ENCODE measurements at places on chromosomes 5 and 9. TPM values are rescaled to one million over a fixed set of nuclear protein-coding genes. Genes with fewer than 3 reads are reported as not detected.

- no peak for DNase-seq
Measured at GRCh38 chr9:17166346-17166745, 31.5 kb downstream of the CNTLN start.

GRCh38 chr5:109691996-109692395, 2.3 kb downstream of the MAN2A1 start:
- no peak for DNase-seq

DNA sequence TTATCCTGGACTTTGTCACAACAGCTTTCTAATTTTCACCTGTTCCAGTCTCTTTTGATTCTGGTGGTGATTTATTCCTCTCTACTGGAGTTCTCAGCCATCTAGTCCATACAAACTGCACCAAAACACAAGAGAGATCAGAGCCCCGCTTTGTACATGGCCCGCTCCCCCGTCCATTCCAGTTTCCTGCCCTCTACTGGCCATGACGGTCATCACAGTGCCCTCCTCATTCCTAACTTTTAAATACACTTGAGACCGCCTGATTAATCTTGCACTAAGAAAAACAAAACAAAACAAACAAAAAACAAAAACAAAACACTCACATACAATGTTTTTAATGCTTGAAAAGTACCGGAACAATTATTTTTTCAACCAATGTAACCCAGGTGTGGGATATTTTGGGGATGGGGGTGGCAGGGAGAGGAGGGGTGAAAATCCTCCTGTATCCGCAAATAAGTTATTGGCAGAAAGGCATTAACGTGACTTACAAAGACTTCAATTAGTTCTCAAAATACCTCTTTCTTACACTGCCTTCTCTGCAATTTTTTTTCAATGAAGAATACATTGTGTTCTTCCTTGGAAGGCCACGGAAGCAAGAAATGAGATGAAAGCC, 84.8 kb upstream of the PAM start:
- no peak for DNase-seq

- DNase-seq = no peak
Measured at GRCh38 chr5:50921366-50922133, 255.1 kb downstream of the PARP8 start.

DNA sequence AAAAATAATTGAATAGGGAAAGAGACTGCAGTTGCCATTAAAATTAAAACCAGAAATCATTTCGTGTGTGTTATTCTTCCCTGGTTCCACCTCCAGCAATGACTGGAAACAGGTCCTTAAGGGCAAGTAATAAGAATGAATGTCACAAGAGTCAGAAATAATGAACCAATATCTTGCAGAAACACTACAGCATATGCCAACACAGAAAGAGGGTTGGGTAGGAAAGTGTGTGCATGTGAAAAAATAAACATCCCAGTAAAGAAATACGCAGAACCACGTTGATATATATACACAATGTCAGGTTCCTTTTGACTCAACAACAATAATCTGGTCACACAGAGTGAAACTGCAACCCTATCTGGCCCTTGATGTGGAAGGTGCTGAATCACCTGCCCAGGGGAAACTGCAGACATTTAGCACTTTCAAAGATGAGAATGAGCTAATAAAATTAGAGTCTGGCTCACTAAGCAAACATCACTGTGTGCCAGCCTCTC, 15.0 kb downstream of the HMHB1 start:
- no peak for DNase-seq

DNA sequence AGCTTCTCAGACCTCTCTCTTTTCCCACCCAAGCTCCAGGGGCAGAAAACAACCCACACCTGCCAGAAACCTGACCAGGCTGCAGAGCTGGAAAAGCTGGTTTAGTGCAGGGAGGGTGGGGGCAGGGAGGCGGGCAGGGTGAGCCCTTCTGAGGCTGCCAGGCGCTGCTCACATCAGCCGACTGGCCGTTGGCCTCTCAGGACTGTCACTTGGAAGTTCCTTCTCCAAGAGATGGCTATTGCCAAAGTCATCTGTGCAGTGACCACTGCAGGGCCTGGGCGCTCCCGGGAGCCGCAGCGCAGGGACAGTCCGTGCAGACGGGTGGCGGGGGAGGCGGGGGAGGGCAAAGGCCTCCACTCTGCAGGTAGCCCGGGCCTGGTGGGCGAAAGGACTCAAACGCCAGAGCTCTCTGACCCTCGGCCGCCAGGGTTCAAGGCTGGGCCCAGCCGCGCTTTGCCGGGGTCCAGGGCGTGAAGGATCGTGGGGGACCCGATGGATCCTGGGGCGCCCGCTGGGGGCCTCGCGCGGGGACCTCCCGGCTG, 205.0 kb upstream of the IER5L start:
- DNase-seq = no peak

The CAVIN4 gene
- 12.9 TPM for total RNA-seq

All from occipital lobe (tissue), 3 donors.